ENCODE measurements at places on chromosomes 2 and 18.

DNA sequence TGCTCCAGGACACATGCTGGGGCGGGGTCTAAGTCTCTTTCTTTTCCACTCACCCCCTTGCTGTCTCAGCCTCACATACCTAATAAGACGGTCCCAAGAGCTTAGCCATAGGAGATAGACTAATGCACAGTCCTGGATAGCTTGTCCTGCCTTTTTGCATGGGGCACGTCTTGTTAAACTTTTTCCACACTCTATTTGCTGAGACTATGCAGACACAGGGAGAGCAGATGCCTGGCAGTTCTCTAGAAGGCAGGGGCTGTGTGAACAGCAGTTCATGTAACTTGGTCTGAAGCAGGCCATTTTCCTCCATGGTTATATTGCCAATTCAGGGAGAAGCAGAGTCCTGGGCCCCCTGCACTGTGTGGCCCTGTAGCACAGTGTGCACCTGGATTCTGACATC, 142.1 kb downstream of the SEPTIN10 start:
- no peak for DNase-seq

- DNase-seq, result no peak
Observed at GRCh38 chr2:202577250-202578183, 57.3 kb upstream of the FAM117B start.

- DNase-seq, result no peak
Observed at GRCh38 chr2:113135317-113135716, 7.9 kb downstream of the IL1RN start.

- DNase-seq, result no peak
Observed at GRCh38 chr18:62857263-62857976, 142.1 kb downstream of the PHLPP1 start.

GRCh38 chr18:9790261-9790660, 82.2 kb downstream of the RAB31 start:
- DNase-seq, result no peak

- no peak for DNase-seq
Observed at GRCh38 chr2:159539701-159540100, 76.6 kb downstream of the BAZ2B start.

DNA sequence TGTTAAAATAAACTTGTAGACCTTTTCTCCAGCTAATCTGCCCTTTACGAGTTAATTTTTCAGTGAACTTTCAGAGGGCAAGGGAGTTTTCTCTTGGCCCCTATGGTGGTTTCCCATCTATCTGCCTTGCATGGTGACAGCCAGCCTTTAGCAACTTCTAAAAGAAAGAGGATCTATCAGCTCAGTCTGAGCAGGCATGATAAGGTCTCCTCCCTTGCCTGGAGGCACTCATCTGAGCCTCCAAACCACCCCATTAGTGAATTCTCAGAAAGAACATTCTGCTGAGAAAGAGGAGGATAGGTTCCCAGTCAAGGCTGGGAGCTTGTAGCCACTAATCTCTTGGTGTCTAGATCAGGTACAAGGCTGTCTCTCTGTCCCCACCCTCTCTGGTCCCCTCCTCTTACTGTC, 10.7 kb upstream of the GYPC start:
- DNase-seq, result no peak

DNA sequence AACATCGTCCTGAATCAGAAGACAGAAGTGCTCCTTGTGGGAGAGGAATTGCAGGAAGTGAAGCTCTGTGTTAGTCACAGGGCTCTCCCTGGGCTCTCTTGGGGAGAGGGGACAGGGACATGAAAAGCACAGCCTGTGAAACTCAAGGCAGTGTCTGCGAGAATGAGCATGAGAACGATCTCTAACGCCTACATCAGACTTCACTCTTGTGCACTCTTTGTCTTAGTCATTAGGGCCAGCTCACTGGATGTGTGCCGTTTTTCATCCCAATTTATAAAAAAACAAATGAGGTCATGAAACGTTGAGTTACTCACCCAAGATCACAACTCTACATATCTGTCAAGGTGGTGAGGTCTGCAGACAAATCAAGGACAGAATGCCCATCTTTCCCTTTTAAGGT, 27.0 kb upstream of the TWIST2 start:
- no peak for DNase-seq

- DNase-seq, result no peak
Observed at GRCh38 chr2:223113161-223113560, 61.2 kb downstream of the KCNE4 start.

DNA sequence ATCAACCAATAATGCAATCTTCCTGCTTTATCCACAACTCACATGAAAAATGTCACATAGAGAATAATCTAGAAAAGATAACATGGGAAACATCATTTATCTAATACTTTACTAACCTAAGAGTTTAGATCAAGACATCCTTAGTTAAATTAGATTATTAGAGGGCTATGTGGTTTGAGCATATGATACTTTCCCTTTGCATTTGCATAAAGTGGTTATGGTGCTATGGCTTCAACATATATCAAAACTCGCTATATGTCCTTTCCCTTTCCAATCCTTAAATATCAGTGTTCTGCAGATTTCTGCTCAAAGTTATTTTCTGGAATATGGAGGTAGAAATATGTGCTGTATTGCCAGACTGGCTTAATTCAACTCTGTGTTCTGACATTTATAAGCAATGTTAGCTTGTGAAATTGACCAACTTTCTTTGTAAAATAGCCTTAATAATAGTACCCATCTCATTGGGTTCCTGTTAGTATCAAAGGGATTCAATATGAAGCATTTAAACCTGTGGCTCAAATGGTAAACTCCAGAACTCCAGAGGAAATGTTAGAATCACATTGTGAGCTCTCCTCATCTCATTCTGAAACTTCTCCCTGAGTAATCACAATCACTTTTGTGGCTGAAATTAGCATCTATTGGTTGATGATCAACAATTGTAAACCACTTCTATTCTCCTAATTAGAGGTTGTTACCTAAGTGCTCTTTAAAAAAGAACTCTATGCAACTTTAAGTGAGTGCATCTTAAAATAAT, 1089.9 kb upstream of the SLC39A10 start:
- DNase-seq, result no peak

- no peak for DNase-seq
Observed at GRCh38 chr2:101355401-101356054, 31.8 kb downstream of the CREG2 start.

GRCh38 chr2:124025171-124025580, at the start of gene CNTNAP5:
Gene CNTNAP5 (plus strand): TSS chr2:124025287. CDS start chr2:124025651, 364 bp downstream.
- DNase-seq, result no peak

DNA sequence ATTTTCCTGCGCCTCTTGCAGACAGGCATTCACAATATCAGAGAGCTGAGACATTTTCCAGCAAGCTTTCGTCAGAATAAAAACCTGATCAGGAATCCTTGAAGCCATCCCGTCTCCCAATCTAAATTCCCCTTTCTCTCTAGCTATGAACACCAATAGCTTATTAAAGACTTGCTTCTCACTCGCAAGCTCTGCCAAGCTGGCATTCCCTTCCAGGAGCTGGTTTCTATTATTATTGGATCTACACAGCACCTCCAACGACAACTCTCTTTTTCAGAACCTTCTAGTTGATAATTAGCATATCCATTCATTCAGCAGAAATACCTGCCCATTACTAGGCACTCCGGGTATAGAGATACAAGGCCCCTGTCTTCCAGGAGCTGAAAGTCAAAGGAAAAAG, 350.3 kb downstream of the MTX2 start:
- DNase-seq, result no peak

DNA sequence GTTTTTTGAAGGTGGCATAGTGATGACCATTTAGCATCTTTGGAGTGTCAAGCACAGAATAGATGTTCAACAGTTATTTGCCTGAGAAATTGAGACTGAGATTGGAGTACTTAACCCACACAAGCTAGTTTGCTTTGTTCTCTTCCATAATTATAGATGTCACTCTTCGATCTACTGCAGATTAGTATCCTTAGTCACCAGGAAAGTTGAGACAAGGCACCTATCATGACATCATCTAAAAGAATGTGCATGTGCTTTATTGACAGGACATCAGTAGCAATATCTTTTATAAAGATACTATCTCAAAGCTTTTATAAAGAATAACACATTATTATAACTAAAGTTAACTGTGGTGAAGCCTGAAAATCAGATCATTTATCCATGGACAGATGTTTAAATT, 6.4 kb downstream of the VRK2 start:
- no peak for DNase-seq

- no peak for DNase-seq
Observed at GRCh38 chr2:47089083-47089464, 66.0 kb downstream of the STPG4 start.

- no peak for DNase-seq
Observed at GRCh38 chr2:216142540-216142939, 33.4 kb downstream of the XRCC5 start.

- no peak for DNase-seq
Observed at GRCh38 chr2:237287872-237288271, 126.1 kb downstream of the COL6A3 start.

DNA sequence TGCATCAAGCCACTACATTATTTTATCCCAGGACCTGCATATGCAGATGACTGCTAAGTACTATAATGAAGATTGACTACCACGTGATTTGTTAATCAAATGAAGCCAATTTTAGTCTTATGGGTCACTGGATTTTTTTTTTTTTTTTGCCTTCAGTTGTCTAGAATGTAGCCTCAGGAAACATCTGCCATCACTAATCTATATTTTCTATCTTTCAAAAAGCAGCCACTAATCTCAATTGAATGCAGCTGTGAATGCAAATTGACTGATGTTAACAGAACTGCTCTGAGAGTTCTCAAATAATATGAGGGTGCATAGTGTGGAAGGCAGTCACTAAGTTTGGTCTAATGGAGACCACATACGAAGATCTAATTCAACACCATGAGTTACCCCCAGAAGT, 106.3 kb downstream of the ABCA12 start:
- no peak for DNase-seq

DNA sequence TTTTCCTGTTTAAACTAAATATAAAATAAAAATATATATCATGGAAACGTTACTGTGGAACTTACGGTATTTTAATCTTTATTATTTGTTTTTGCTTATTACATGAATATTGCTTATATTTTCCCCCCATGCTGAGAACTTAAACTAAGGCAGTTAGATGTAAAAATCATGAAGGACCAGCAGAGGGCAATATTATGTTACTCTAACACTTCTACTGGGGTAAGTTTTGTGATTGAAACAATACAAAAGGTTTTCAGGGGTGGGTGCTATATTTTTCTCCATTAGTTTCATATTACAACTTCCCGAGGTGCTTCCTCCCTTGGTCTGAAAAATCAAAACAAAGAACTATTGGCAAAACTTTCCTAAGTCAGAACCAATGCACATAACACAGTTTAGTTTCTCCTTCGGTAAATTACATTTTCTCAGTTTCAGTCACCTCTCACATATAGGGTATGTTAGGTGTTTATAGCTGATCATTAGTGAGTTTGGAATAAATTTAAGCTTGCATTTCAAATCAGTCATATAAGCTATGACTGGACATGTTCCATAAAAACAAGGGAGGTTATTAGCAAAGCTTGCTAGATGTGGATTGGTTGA, 54.8 kb downstream of the ZNF407 start:
- no peak for DNase-seq

DNA sequence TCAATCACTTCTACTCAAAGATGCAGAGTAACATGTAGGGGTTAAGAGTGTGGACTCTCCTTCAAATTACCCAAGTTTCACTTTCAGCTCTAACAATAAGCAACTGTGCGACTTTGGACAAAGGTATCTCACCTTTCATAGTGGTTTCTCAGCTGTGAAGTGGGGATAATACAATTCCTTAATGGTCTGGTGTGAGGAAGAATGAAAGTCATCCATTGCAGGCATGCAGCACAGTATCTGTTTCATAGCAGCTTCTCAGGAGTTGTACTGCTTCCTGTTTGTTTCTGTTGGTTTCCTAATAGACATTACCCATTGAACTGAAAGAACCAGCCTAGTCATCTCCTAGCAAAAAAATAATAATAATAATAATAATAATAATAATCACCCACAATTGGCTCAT, 74.4 kb downstream of the DDX18 start:
- DNase-seq, result no peak

DNA sequence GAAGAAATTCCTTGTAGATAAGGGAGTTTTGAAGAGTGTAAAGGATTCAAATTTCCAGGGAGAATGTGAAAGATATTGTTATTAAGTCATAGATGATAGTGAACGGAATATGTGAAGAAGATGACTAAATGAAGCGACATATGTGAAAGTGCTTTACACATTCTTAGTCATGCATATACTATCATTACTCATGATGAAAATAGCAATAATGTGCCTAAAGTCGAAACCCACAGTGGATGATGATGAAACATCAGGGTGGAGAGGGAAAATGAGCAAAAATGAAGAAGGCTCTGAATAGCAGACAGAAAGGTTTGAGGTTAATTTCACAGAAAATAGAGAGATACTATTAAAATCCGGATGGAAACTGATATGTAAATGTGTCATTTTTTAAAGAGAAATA, 1237.1 kb downstream of the LRP1B start:
- no peak for DNase-seq

DNA sequence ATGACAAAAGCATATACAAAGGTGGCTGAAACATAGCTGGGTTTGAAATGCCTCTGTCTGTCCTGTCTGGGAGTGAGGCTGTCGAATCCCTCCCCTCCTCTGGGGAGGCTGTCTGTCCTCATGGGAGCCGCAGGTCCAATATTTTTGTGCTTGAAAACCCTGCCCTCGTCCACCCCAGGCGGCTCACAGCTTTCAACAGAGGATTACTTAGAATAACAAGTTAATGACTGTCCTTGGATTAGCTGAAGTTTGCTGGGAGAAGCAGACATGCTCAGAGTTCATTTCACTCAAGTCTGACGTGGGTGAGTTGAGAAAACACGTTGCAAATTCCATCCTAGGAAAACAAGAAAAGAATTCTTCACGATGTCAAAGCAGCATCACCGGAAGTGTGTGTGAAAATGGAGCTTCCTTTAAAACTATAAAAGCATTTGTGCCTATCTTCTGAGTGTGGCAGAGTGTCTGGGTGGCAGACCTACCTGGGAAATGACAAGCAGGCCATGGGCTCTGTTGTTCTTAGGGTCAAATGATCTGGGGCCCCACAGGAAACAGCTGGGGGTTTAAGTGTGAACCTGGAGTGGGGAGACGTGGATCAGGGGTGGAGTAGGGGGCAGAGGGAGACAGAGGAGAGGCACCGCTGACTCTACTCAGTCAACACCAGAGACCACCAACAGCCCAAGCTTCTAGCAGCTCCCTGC, 77.1 kb downstream of the DDX1 start:
- DNase-seq, result no peak

DNA sequence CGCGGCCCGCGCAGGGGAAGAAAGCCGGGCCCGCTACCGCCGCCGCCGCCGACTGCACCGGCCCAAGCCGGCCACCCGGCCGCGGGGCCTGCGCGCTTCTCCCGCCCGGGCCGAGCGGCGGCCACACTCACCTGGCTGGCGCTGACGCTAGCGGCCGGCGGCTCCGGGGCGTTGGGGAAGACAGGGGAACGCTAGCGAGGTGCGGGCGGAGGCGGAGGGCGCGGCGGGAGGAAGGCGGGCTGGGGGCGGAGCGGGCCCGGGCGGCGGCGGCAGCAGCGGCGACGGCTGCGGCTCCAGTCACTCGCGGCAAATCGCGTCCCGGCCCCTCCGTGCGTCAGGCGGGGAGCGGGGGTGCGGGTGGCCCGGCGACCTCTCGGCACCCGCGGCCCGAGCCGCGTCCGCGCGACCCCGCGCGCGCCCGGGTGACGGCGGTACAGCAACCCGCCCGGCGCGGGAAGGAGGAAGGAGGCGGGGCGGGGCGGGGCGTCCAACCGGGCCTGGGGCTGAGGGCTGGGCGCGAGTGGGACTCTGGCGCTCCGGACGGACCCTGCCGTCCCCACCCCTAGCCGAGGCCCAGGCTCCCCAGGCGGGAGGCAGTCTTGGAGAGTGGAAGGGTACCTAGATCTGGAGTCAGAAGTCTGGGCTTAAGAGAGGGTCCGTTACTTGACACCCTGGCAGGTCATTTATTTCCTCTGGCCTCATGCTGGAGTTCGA, at the start of gene SESTD1:
Gene SESTD1 (minus strand): TSS at position 465 of the 714 bp plus-strand sequence. CDS start 72,991 bp downstream, outside the sequence.
- DNase-seq, result peak; percentile 17

All from stimulated activated CD8-positive, alpha-beta memory T cell treated with anti-CD3 and anti-CD28 coated beads, Interleukin-15, amount 100 ng/mL, for 24 hours (primary cell).